Stimulated activated CD8-positive, alpha-beta memory T cell treated with anti-CD3 and anti-CD28 coated beads, Interleukin-7, amount 100 ng/mL, for 1 hour (primary cell): ENCODE measurements at places on chromosomes 2 and 18.

GRCh38 chr2:149145314-149146295 is 107.1 kb downstream of the LYPD6B start:
- DNase-seq, result no peak

- no peak for DNase-seq
Measured at GRCh38 chr18:77205769-77206168, 43.9 kb upstream of the GALR1 start.

DNA sequence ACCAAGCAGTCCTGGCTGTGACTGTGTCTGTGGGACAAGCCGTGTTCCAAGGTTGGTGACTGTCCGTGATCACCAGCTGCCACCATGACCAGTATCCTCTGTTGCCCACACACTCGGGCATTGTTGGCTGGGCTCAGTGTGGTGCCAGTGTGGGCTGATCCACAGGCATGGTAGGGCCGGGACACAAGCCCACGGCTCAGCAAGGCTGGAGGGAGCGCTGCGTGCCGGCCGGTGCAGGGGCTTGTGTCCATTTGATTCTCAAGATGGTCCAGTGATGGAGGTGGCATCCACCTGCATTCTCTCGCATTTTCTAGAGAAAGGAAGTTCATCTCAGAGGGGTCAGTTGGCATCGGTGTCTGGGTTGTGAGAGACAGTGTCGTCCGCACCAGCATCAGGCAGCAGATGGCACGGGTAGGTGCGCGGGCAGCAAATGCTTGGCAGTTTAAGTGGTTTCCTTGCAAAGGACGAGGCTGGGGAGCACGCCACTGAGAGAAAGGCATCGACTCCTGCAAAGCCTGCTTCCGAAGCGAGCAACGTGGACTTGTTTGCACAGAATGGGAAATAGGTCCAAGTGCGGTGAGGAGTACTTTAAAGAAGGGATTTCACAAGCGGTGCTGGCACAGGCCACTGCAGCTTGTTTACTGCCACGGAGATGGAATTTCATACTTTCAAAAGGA is 20.9 kb downstream of the TWIST2 start:
- no peak for DNase-seq

GRCh38 chr2:180520921-180521581 is 459.4 kb upstream of the UBE2E3 start:
- no peak for DNase-seq

- no peak for DNase-seq
Measured at GRCh38 chr2:207883002-207883780, 113.5 kb upstream of the FZD5 start.

- no peak for DNase-seq
Measured at GRCh38 chr2:88036182-88036581, 19.4 kb downstream of the KRCC1 start.
